ENCODE measurements at places on chromosomes 16 and 17. TPM values are rescaled to one million over a fixed set of nuclear protein-coding genes. Genes with fewer than 3 reads are reported as not detected.

- DNase-seq, result no peak
These were observed 44.9 kb upstream of the FOXF1 start for GRCh38 chr16:86465434-86465833.

DNA sequence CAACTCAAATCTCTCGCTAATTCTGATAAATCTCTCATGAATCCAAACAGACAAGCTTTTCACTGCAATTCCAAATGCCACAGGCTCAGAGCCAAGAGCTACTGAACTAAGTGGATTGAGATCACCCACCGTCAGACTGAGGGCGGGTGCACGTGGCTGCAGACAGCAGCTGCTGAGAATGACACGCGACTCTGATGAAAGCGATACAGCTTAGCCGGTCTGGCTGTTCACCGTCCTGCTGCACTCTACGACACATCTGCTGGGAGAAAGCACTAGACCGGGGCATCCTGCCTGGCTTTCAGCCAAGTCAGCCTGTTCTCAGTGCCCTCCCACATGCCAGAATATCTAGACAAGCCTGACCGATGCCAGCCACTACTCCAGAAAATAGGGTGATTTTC is 42.6 kb downstream of the KLHDC4 start:
- no peak for DNase-seq

GRCh38 chr17:37841232-37841631 is 83.0 kb upstream of the TBC1D3K start:
- DNase-seq, result no peak

DNA sequence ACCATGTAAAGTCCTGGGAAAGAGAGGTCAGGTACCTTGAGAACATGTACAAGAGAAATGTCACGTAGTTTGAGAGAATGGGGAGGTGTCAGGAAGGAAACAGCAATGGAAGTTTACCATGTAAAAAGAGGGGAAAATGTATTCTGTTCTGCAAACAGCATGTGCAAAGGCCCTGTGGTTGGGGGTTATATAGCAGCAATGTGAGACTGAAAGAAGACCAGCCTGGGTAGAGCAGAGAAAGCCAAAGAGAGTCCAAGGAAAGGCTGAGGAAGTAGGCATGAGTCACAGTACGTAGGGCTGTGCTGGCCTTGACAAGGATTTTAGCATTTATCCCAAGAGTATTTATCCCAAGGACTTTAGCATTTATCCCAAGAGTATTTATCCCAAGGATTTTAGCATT is 141.3 kb upstream of the CACNG3 start:
- DNase-seq, result no peak

CLEC18B gene
- 0.36 TPM for total RNA-seq

TBL3 gene
- 34.7 TPM for total RNA-seq

DNA sequence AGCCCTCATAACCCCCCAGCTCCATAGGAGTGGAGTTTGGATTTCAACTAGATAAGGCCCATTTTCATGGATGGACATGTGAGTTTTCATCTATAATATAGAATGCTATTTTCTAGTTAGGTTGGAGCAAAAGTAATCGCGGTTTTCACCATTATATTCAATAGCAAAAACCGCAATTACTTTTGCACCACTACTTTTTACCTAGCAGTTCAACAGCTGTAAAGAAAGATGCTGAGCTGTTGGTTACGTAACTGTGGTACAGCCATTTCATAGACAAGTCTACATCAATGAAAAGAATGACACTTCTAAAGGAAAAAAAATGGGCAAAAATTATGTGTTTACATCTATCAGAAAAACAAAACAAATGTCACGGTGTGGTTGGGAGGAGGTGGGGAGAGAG is 507.7 kb downstream of the MAF start:
- no peak for DNase-seq

DNA sequence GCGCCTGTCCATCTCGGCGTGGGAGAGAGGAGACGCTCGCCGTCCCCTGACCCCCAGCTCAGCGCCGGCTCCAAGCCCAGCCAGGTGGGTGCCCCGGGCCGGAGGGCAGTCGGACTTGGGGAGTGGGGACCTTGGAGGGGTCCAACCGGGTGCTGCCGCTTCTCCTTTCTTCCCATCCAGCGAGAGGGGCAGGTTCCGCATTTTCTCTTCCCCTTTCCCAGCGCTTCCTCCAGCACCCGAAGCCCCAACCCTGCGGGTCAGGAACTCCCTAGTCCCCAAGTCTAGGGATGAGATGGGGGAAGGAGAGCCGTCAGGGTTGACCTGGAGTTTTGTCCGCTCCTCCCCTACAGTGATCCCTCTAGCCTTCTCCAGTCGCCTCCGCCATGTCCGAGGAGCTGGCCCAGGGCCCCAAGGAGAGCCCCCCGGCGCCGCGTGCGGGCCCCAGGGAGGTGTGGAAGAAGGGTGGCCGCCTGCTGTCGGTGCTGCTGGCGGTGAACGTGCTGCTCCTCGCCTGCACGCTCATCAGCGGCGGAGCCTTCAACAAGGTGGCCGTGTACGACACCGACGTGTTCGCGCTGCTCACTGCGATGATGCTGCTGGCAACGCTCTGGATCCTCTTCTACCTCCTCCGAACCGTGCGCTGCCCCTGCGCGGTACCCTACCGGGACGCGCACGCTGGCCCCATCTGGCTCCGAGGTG is at the start of gene OTOP2:
Gene OTOP2 (plus strand): TSS at position 24 of the 699 bp plus-strand sequence. CDS start 360 bp downstream, at position 384.
- no peak for DNase-seq

Data from Caco-2 (cell line).